ENCODE measurements at places on chromosomes 1 and 21.

DNA sequence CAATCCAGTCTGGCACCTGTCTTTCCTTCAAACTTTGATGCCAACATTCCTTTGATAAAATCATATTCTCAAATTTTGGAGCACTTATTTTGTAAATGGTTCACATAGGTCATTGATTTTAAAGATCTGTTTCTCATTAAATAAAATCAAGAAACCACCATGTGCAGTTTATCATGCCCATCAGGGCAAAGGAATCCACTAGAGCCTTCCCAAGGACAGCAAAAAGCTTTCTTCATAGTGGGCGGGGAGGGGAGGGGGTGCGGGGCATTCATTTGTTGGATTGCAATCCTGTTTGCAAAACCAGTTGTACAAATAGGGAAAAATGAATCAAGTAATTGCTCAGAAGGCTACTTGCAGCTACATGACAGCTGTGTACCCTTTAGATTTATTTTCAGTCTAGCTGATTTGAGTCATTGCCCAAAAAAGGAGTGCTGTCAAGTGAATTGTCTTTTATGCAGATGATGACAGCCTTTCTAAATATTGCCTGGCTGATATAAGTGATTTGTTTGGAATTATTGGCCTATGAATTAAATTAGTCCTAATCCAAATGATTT is 23.0 kb downstream of the LRRC8B start:
- DNase-seq = no peak

DNA sequence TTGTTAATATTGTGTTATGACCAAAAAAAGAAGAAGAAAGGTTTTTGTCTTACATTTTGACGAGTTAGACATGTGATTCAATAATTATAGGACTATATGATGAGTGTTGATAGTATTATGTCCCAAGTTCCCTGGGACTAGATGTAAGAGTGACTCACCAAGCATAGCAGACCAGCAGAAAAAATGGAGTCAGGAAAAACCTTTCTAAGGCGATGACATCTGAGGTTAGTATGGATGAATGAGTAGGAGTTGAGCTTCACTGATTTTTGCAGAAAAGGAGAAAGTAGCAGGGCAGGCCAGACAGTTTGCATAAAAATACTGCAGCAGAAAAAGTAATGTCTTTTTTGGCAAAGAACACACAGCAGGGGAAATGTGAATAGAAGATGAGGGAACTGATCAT is 1041.3 kb upstream of the ADGRL4 start:
- DNase-seq = no peak

- no peak for DNase-seq
These were observed 19.4 kb downstream of the KNCN start for GRCh38 chr1:46532095-46532494.

- no peak for DNase-seq
These were observed 55.6 kb downstream of the KLHDC7A start for GRCh38 chr1:18536356-18536755.

DNA sequence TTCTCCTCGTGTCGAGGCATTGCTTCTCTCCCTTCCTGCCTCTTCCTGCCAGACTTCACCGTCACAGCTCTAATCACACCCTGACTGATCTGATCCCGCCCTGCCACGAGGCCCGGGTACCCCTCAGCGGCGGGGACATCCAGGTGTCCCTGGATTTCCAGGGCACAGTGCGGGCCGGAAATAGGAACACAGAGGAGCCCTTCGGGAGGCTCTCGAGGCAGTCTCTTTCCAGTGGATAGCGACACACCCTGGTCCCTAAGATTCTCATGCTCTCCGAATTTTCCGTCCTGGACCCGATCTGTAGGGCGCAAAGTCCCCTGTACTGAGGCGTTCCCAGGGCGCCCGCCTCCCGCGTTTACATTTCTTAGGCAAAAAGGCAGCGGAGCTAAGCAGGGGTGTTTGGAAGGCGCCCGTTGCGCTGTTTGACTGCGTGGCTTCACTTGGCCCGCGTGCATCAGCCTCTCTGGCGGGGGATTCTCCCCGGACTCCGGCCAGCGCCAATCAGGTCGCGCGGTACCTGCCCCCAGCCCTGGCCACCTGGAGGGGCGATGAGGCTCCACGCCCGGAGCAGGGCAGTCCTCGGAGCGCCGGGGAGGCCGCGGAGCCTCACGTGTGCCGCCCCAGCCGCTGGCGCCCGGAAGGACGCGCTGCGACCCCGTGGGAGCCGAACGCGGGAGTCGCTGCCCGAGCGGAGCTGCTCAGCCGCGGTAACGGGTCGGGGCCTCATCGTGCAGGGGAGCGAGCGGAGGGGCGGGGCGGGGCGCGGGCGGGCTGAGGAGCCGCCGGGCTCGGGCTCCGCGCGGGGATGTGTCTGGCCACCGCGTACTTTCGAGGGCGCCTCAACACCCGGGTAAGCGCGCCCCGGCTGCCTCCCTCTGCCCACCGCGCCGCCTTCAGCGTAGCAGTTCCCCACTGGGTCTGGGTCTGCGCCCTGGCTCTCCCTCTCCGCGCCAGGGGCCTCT is at the start of gene FAM163A:
TSS of gene FAM163A (plus strand) at position 575 of the 962 bp plus-strand sequence. CDS start 69,807 bp downstream, outside the sequence.
- DNase-seq = no peak

DNA sequence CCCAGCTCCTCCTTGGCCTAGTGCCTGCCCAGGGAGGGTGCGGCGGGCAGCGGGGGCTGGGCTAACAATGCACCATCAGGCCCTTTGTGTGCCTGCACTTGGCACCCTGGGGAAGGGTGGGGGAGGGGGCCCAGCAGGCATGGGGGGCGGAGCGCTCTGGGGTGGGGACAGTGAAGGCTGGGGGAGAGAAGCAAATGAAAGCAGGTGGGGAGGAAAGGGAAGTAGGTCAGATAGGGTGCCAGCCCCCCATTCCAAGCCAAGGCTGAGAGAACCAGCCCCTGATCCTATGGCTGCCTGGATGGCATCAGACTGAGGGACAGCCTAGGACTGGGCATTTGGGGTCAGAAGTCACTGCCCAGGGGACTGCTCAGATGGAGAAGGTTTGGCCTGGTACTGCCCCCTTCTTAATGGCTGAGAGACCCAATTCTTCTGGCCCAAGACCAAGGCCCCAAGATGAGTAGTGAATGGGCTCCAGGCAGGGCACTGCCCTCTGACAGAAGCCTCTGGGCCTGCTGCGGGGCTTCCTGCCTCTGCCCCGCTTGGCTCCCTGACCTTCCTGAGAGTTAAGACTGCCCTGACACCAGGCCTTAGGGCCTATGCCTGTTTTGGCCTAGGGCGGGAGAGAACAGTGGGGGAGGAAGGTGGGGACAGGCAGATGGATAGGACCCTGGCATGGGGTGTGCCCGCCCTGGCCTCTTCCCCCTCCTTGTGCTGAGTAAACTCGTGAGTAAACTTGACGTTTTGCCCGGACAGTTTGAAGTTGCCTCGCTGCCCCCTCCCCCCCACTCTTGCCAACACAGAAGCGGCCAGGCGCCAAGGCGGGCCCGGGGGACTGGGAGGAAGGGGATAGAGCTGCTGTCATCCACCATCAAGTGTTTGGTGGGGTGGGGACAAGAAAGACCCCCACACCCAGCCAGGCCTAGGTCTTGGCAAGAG is 2.7 kb downstream of the ZBTB7B start:
- no peak for DNase-seq

- DNase-seq = no peak
These were observed 35.7 kb upstream of the SIM2 start for GRCh38 chr21:36663033-36663855.

- no peak for DNase-seq
These were observed 1.2 kb upstream of the PIK3C2B start for GRCh38 chr1:204495777-204496176.

- no peak for DNase-seq
These were observed 104.4 kb downstream of the GALNT2 start for GRCh38 chr1:230171356-230172015.

- no peak for DNase-seq
These were observed 77.5 kb downstream of the ZNF648 start for GRCh38 chr1:181984006-181984405.

- DNase-seq = no peak
These were observed 10.8 kb downstream of the MCL1 start for GRCh38 chr1:150568594-150568966.

- DNase-seq = peak; percentile 57
These were observed 58.8 kb upstream of the PRDX6 start for GRCh38 chr1:173418107-173418985.

- DNase-seq = no peak
These were observed 347.6 kb downstream of the PTPRC start for GRCh38 chr1:198986442-198986841.

DNA sequence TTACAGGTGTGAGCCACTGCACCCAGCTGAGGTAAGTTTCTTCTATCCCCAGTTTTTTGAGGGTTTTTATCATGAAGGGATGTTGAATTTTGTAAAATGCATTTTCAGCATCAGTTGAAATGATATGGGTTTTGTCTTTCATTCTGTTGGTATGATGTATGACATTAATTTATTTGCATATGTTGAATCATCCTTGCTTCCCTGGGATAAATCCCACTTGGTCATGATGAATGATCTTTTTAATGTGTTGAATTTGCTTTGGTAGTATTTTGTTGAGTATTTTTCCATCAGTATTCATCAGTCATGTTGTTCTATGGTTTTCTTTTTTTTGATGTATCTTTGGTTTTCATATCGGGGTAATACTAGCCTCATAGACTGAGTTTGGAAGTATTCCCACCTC is 141.0 kb downstream of the RPS6KC1 start:
- DNase-seq = no peak

DNA sequence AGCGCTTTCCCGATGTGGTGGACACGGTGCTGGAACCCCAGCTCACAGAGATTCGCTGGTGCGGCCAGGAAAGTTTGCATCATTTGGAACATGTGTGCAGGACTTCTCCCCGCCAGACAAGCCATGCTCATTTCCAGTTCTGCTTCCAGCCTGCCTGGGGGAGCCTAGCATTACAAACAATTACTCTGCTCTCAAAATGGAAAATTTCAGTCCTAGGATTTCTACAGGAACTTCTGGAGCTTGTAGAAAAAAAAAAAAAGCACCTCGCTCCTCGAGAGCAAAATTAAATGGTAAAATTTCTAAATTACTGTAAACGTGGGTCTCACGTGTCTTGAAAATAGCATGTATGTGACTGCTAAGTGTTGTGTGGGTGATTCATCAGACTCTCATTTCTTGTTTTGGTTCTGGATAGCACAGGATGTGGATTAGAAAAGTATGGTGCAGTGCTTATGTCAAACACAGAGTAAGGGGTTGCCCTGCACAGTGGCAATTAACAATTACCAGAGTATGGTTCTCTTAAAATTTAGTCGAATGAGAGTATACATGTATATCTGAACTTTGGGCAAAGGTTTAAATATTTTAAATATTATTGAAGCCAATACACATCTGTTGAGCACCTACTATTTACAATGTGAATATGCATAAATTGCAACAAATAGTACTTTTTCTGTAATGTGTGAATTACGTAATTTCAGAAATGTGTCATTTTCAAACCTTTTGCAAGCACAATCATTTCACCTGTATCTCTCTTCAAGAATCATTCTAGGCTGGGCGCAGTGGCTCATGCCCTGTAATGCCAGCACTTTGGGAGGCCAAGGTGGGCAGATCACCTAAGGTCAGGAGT is 61.8 kb upstream of the PTGFRN start:
- DNase-seq = no peak

- DNase-seq = no peak
These were observed 68.4 kb downstream of the DNM3 start for GRCh38 chr1:171909711-171910110.

DNA sequence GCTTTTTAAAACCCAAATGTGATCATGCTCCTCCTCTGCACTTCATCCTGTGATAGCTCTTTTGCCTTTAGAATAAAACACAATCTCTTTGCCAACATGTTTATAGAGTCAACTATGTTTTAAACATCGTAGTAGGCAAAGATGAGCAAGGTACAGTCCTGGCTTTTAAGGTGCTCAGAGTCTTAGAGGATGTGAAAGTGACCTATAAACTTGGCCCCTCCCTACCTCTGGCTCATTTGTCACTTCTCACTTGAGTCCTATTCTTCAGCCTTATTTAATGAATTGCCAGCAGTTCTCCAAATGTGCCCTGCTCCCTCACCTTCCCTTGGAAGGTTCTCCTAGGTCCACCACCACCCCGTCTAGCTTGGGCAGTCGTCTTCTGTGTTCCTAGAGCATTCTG is 617.0 kb upstream of the NR5A2 start:
- DNase-seq = no peak

DNA sequence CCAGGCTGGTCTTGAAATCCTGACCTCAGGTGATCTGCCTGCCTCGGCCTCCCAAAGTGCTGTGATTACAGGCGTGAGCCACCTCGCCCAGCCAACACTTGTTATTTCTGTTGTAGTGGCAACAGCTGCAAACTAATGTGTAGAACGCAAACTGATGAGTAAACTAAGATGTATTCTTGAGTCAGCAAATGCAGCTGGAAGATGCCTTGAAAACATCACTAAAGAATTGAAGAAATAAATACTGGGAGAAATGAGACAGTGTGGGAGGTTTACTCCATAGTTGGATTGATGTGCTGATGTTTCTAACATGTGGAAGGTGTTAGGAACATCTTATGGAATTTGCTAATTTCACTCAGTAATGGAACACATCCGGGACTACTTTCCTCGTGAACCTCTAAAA is 61.3 kb upstream of the KCNE2 start:
- DNase-seq = no peak

DNA sequence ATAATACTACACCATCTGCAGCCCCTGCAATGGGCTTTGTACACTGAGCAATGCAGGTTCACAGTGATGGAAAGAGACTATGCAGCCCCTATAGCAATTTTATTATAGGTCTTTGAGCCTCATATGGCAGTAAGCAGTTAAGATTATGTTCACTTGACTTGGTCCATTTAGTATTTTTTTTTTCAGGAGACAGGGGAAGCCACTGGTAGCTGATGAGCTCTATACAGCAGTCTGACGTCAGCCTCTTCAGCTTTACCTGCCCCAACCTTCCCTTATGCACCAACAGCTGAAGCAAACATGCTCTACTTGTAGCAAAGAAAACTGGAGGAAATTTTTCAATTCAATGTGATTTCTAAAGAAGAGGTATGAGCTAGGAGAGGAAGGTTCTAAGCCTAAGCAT is 32.2 kb downstream of the AIDA start:
- DNase-seq = no peak

- DNase-seq = no peak
These were observed 416.3 kb upstream of the ESRRG start for GRCh38 chr1:217139513-217139912.

GRCh38 chr1:182332261-182333060 is 59.1 kb downstream of the GLUL start:
- DNase-seq = no peak

DNA sequence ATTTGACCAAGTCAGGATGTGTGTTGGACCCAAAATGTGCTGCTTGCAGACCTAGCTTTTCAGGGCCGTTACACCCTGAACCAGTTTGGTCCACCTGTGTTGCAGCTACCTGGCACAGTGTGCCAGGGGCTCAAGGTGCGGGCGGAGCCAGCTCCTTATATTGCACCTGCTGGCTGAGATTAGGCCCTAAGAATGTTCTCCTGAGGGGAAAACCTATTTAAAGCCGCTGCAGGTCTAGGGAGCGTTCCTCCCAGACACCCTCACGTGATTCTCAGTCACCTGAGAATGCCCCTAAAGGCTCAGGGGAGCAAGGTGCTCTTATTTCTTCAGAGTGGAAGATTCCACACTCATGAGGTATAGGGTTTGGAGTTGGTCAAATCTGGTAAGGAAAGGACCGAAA is 12.0 kb downstream of the GSTM3 start:
- no peak for DNase-seq

Data from memory B cell (primary cell).